ENCODE measurements at places on chromosomes 5 and 9.
A peak's percentile ranks its signal among the peaks of the same experiment; 100 is the strongest.

DNA sequence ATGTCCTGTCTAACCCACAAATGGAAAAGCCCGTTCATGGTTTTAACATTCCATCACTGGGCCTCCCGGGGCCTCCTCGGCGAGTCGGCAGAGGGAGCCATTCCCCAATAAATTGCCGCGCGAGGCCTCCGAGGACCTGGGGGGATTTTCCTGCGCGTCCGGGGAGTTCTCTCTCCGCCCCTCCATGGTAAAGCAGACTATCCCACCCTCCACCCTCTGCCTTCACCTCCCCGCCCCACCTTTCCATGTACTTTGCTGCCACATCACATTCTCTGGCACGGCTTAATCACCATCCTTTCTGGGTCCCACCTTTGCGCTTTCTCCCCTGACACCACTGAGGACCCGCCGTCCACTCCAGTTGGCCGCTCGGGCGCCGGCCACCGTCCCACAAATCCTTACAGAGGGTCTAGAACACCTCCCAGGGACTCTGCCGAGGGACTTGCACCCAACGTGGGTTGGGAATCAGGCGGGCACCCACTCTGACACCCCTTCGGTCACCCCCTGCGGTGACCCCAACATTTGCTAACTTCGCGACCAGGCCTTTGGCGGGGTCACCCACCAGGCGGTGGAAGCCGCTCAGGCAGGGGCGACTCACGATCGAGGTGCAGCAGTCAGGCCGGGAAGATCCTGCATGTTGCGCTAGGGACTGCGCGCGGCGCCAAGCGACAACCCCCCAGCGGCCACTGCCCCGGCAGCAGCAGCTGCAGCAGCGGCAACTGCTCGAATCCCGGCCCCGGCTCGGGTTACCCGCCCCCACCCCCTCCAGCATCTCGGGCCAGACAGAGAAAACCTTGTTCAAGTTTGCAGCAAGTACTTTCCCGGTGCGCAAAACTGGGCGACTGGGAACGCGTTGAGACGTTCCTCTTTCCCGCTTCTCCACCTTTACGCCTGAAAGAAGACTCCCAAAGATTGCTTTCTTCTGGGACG, at the start of gene MEGF10:
TSS of gene MEGF10 (plus strand) at position 778 of the 927 bp plus-strand sequence. CDS start 40,513 bp downstream, outside the sequence.
- DNase-seq, result peak; percentile 69

GRCh38 chr9:109444771-109445320, 53.3 kb downstream of the PTPN3 start:
- DNase-seq, result no peak

- DNase-seq, result no peak
Observed at GRCh38 chr5:10319202-10319851, 11.6 kb upstream of the CMBL start.

DNA sequence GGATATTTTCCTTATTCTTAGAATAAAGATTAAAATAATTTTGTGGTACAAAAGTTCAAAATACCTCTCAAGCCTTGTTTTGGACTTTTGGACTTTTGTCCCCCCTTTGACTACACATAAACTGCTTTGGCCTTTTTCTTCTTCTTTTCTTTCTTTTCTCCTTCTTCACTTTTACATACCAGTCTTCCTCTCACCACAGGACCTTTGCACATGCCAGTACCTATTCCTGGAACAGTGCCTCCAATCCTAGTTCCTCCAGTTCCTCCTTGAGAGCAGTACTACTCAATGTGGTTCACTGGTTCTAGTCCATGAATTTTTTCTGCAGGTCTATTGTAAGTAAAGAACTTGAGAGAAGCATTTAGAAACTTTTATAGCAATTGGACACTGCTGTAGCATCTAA, 136.5 kb downstream of the STK32A start:
- DNase-seq, result no peak

- DNase-seq, result no peak
Observed at GRCh38 chr5:177498013-177498787, 796 bp upstream of the PDLIM7 start.

DNA sequence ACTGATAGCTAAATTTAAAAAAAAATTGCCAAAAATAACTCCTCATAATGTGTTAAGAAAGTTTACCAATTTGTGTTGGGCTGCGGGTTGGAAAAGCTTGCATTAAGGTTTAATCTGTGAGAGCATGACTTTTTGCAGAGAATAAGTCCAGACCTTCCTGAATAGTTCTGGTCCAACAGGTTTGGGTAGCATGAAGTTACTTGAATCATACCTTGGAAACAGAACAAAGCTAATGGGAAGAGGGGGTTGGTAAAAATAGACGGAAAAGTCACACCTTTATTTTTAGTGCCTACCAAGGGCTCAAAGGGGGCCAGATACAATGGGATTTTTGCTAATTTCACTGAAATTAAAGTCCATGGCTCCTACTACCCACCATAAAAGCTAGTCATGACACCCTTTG, 17.1 kb upstream of the MATR3 start:
- no peak for DNase-seq

DNA sequence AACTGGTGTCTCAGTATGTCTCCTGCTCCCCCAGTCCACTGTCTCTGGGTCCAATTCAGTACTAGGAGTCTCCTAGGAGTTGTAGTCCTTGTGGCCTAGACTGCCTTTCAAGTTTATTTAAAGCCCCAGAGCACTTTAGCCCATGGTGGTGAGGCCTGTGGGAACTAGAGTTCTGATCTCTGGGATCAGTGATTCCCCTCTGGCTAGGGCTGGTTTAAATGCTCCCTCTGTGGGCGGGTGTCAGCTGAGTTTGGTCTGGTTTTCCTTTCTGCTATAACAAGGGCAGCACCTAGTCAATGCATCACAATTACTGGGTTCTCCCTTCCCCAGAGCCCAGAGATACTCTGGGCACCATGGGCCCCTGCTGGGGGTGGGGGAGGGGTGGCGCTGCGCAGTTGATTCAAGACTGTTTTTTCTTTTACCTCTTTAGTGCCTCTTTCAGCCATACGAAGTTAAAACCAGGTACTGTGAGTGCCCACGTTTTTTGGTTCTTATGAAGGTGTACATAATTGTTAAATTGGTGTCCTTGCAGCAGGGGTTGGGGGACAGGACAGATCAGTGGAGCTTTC, 9.3 kb upstream of the SLC36A3 start:
- no peak for DNase-seq

DNA sequence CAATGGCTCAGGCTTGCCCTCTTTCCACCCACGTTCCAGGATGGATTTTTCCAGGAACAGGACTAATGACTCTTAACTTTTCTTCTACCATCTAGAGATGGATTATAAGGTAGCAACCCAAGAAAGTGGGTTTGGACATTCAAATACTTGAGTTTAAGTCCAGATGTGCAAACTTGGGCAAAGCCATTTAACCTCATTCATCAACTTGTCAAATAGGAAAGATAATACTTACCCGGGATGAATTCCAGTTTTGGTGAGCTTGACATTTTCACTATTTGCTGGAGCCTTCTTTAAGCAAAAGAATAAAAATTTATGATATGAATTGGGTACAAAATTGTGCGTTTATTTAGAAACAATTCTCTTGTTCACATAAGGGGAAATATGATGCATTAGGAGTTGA, 44.3 kb upstream of the ZBED3 start:
- no peak for DNase-seq

GRCh38 chr5:128539038-128539429, 989 bp upstream of the FBN2 start:
- peak; percentile 67 for DNase-seq

- DNase-seq, result no peak
Observed at GRCh38 chr5:57320582-57320981, 146.7 kb downstream of the GPBP1 start.

- DNase-seq, result no peak
Observed at GRCh38 chr9:105121861-105122430, 122.5 kb upstream of the SLC44A1 start.

DNA sequence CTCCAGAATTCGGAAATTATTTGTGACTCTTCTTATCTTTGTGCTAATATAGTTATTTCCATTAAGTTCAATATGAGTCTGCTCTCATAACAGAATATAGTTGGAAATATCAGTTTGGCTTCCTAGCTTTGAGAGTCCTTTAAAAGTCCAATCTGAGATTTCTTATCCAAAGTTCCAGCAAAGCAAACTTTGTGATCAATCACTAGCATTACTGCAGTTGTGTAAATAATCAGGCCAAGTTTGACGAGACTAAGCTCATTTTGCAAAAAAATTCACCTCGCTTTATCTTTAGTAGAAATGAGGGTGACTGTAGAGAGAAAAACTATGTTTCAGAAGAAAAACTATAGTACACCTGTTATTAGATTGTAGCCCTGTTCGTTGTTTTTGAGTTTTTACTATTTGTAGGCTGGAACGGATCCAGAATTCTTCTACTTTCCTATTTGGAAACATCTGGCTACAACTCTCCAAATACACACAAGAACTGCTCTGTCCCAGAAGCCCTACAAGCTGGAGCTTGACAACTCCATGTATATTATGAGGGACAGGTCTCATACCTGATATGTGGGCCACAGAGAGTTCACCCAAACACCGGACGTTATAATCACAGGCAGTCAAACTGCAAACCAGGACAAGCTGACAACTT, 47.8 kb downstream of the RAPGEF1 start:
- no peak for DNase-seq

DNA sequence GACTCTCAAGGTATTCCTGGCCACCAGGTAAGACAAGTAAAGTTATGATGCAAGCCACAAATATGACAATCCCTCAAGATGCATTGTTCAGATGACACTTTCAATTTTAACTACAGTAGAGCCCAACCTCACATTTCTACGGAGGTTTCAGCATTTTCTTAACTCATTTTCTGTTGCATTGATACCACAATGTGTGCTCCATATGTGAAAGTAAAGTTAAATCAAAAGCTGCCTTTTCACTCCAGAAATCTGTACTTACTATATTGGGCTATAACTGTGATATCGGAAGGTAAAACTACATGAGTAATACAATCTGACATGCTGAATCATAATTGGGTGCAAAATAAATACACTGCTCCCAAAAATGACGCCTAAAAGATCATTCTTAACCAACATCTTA, 333.6 kb upstream of the MEF2C start:
- no peak for DNase-seq

DNA sequence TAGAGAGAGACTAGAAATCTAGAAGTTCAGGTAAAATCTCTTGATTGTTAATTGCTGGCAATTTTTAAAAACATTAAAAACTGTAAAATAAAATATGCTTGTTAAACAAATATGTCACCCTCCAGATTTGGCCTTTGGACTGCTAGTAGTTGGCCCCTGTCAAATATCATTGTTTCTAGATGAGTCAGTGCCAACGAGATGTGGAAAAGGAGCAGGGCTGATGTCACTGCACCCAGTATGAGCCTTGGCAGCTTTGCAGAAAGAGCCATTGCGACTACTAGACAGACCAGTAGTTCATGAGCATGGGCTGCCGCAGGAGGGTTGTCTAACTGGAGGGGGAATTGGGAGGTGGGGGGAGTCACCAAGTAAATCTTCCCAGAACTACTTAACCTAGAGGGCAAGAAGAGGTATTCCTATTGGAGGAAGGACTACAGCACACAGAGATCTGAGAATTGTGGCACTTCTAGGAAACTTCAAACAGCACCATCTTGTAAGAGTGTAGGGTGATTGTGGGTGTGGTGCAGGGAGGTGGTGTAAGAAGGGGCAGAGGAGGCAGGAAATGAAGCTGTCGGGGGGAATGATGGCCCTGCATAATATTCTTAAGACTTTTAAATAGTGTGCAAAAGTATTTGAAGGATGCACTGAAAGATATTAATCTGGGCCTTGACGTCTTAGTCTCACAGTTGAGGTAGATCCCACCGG, 7.1 kb upstream of the DOCK2 start:
- DNase-seq, result no peak

DNA sequence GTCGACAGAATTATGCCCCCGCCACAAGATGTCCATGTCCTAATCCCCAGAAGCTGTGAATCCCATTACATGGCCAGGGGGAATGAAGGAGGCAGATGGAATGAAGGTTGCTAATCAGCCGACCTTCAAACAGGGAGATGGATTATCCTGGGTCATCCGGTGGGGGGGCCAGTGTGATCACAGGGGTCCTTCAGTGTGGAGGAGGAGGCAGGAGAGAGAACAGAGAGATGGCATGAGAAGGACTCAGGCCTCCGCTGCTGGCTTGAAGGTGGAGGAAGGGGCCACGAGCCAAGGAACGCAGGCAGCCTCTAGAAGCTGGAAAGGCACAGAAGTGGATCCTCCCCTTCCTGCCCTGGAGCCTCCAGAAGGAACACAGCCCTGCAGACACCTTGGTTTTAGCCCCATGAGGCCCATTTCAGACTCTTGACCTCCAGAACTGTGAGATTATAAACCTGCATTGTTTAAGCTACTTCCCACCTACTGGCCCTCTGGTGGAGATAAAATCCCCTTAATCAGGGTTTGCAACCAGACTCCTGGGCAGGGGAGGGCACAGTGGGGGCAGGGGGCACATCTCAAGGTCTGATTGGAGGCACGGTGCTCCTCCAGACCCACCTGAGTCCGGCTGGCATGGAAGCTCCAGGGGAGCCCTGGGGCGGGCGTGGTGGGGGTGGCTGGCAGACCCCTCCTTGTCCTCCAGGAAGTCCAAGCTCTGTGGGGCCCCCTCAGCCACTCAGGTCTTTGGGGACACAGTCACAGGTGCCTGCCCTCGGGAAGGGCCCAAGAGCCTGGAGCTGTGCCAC, 13.8 kb downstream of the PTGES2 start:
- no peak for DNase-seq

DNA sequence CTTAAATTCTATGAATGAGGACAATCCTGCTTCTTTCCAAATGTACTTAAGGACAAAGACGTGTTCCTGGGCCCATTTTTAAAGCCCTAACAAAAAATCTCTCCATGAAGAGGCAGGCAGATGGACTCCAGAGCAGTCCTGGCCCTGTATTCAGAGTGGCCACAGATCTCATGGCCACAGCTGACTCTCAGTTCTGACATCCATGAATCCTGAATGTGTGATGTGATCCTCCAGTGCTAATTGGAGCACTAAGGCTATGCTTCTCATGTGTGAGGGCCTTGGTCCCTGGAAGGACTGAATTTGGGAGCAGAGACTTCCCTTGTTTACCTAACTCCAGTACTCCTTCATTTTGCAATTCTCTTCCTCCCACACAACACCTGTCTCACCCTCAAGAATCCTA, 373.0 kb downstream of the AGTPBP1 start:
- no peak for DNase-seq

DNA sequence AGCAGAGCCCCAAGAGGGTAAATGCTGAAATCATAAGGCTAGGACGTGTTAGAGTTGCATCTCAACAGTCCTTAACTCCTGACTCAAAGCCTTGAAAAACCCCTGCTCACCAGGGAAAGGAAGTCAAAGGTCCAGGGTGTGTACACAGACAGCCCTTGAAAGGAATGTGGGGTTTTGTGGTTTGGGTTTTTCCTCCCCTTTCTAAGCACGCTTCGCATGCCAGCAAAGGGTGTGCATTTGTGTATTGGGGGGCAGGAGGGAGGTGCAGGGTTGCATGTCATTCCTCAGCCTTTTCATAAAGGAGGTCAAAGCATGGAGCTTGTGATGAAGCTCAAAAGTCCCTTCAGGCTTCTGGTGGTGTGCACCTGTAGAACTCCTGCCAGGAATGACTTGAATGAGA, 17.3 kb upstream of the XPA start:
- DNase-seq, result no peak
